NCI-H1048 (cell line): ENCODE measurements at places on chromosomes 2 and 18.

- DNase-seq = no peak
Measured at GRCh38 chr2:108423502-108424251, 25.3 kb upstream of the GCC2 start.

- DNase-seq = no peak
Measured at GRCh38 chr2:40281021-40281940, 170.6 kb downstream of the SLC8A1 start.

DNA sequence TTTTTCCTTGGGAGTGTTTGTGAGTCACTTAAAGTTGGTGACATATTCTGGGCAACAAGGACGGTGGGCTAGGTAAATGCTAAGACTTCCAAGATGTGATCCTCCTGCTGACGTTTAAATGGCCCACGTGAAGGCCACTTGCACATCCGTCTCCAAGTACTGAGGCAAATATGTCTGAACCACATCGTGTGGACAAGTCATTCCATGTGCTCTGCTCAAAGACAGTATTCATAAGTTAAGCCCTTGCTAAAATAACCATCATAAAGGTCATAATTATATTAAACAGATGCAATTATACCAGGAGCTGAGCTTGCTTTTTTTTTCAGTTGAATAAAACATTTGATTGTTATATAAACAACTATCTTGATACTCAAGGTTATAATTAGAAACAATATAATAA, 44.8 kb downstream of the SPP2 start:
- DNase-seq = no peak

- no peak for DNase-seq
Measured at GRCh38 chr2:240640939-240641338, 15.7 kb downstream of the GPR35 start.

- no peak for DNase-seq
Measured at GRCh38 chr2:168545439-168546082, 89.5 kb downstream of the CERS6 start.

DNA sequence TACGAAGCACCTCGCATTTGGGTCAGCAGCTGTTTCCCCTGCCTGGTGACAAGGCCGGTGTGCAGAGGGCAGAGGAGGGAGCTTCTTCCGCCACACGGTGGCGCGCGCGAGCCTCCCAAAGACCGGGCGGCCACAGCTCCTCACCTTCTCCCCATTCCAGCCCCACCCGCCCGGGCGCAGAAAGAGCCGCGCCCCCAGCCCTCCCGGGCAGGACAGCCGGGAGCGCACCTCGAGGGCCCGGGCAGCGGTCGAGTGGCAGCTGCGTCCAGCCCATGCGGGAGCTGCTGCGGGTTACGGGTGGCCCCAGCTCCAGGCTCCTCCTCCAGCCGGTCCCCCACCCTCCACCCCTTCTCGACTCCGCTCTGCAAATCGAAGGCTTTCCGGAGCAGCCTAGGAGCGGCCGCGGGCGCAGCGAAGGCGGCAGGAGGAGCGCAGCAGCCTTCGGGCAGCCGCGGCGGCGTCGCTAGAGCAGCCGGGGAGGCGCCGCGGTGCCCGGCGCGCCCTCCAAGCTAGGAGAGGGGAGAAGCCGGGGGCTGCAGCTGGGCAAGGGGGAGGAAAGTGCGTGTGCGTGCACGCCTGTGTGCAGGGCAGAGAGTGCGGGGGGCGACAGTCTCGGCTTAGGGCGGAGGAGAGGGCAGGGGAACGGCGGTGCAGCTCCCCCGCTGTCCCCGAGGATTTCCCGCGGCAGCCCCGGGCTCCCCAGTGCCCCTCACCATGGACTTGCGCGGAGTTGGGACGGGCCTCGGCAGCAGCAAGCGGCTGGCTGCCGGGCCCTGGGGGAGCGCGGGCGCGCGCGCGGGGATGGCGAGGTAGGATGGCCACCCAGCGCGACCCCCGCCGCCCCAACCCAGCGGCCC, at the start of gene CCDC85A:
CCDC85A (plus strand) TSS at position 348 of the 857 bp plus-strand sequence. CDS start 635 bp downstream, outside the sequence.
- DNase-seq = peak; percentile 67

DNA sequence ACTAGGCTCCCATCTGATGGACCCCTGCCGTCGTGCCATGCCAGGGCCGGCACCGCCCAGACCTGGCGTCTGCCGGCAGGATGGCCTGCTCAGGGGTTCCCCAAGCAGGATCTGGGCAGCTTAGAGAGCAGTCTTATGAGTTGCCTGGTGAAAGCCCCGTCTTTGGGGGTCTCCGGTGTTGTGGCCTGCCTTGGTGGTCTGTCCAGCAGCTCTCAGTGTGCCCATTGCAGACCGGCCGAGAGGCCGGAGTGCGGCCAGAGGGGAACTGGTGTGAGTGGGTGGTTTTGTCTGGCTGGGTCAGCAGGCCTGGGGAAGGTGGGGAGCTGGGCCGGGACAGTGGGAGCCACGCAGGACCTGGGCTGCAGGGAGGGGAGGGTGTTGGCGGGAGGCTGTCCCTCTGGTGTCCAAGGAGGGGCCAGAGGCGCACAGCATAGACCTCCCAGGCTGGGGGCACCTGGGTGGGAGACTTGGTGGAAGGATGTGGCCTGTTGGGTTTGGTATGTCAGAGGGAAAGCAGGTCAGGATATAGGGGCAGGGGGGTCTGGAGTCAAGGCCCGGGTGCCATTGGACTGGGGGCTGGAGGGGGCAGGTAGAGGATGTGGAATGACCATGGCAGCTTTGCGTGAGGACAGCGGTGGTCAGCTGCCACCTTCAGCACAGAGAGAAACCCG, 16.5 kb downstream of the GPC1 start:
- DNase-seq = no peak

DNA sequence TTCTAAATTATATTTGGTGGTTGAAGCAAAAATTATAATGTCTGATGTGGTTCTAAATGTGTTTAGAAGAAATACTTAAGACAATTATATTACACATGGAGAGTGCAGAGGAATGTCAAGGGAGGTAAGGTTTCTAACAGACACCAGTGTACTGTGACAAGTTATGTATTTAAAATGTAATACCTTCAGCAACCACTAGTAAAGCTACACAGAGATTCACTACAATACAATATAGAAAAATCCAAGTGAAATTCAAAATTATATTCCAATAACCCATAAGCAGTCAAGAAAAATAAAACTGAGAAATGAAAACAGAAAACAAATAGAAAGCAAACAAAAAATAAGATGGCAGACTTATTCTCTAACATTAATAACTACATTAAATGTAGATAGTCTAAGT, 249.5 kb upstream of the KLHL14 start:
- no peak for DNase-seq
